ENCODE measurements at places on chromosomes 5 and 9.

DNA sequence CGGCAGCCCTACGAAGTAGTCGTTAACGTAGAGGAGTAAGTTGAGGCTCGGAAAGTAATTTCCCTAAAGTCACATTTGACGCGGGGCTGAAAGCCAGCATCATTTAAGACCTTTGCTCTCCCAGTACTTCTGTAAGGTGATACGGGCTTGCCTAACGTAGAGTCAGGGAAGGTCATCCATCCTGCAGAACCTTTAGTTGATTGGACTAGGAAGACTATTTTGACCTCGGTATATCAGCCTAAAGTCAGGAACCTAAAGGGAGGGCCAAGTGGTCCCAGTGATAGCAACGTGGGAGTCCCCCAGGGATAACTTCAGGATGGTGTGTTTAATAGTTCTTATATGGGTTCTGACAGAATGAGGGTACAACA, 657 bp downstream of the NUP214 start:
- DNase-seq = no peak

GRCh38 chr5:1663186-1663585, 136.5 kb downstream of the MRPL36 start:
- no peak for DNase-seq

- peak; percentile 77 for DNase-seq
These were observed 206.0 kb upstream of the DMRTA1 start for GRCh38 chr9:22240619-22241018.

GRCh38 chr9:72213906-72214305, 64.7 kb downstream of the GDA start:
- DNase-seq = no peak

GRCh38 chr9:77712533-77713130, 64.5 kb upstream of the GNA14 start:
- DNase-seq = peak; percentile 96

DNA sequence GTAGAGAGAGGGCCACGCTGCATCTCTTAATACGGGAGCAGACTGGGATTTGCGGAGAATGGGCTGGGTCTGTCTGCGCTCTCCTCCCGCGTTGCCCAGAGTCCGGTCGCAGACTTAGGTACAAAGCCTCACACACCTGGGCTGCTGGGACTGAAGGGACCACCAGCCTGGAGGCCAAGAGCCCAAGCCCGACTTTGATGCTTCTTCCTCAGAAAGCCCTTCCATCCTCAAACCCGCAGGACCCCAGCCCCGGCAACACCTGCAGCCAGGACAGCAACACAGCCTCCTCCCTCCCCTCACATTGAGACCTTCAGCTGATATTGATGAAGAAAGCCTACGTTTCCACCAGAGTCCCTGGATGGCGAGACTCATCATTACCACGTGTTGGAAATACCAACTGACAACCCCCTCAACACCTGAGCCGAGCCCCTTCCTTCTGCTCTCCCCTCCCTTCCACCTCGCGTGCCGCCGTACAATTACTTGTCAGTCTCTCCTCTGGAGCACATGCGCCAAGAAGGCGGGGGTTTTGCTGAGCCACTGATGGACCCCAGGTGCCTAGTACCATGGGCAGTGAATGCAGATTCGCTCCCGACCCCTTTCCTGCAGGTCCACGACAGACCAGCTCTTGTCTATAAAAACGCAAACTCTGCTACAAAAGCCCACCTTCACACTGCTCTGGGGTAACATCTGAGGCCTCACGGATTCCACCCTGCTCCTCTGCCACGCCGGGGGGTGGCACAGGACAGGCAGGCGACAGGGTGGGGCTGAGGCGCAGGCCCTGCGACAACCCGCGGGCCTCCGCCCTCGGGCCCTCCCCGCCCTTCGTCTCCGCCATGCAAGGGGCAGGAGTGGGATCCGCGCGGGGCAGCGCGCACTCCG, 841 bp downstream of the ASB6 start:
- DNase-seq = no peak

DNA sequence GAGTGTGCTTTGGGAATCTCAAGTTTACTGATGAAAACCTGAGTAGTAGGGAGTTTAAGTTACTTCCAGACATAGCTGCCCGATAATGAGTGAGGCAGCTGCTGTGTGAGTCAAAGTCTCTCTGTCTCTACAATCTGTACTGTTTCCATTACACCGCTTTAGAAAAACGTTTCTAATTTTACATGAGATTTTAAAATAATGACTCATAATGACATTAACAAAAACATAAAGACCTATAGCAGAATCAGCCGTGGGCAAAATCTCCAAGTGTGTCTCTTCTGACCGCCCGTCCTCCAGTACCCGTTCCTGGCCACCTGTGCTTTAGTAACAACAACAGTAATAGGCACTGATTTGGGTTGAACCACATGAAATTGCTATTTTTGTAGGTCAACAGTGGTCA, 69.6 kb upstream of the PRRC1 start:
- peak; percentile 75 for DNase-seq

DNA sequence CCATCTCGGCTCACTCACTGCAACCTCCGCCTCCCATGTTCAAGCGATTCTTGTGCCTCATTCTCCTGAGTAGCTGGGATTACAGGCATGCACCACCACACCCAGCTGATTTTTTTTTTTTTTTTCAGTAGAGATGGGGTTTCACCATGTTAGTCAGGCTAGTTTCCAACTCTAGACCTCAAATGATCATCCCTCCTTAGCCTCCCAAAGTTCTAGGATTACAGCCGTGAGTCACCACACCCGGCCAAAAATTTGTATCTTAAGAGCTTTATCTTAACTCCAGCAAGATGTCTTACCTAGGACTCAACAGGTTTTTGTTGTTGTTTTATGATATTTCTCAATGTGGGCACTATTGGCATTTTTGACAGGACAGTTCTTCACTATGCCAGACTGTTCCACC, 27.9 kb downstream of the LYRM7 start:
- peak; percentile 52 for DNase-seq

DNA sequence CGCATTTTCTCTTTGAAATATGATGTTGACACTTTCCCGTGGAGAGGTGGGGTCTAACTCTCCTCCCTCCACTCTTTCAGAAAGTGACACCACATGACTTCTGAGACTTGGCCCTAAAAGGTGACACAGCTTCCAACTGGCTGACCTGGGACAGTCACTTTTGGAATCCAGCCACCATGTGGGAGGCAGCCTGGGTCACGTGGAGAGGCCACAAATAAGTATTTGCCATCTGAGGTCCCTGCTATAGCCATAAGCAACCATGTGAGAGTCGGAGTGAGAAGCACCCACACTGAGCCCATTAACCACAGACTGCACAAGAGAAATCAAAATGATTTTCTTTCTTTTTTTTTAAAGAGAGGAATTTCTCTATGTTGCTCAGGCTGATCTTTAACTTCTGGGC, 4.1 kb upstream of the PHYKPL start:
- no peak for DNase-seq

DNA sequence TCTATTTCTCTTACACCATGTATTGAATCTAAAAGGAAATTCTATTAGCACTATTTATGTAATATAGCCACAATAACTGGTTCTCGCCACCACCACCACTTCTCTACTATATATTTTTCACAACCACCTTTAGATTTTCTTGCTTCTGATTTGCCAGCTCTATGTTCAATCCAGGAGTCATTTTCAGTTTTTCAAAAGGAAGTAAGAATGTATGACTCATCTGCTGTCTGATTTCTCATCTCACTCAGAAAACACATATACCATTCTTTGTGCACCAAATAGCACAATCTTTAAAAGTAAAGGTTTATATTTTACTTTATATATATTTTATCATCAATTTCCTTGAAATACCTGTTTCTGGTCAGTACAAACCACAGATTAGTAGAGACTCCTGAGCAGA, 1127.5 kb downstream of the TAF11L14 start:
- peak; percentile 5 for DNase-seq

- DNase-seq = peak; percentile 26
These were observed 109.7 kb downstream of the MLLT3 start for GRCh38 chr9:20512636-20513035.

- DNase-seq = no peak
These were observed 80.3 kb downstream of the FAM81B start for GRCh38 chr5:95471487-95471886.

- no peak for DNase-seq
These were observed 14.7 kb downstream of the ASTN2 start for GRCh38 chr9:117400171-117400570.

DNA sequence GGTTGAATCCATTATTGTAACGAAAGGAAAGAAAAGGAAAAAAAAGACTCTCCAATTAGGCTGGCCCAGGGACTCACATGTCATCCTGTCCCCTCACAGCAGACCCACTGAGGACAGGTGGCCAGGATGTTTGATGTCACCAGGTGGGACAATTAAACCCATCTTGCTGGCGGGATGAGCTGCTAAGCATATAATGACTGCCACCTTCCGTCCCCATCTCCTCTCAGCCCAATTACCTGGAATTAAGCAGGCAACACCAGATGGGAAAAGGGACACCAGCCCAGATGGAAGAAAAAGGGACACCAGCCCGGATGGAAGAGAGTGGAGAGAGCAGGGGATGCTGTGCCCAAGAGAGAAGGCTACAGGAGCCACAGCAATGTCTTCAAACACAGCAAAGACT, 116.6 kb upstream of the SARDH start:
- no peak for DNase-seq

DNA sequence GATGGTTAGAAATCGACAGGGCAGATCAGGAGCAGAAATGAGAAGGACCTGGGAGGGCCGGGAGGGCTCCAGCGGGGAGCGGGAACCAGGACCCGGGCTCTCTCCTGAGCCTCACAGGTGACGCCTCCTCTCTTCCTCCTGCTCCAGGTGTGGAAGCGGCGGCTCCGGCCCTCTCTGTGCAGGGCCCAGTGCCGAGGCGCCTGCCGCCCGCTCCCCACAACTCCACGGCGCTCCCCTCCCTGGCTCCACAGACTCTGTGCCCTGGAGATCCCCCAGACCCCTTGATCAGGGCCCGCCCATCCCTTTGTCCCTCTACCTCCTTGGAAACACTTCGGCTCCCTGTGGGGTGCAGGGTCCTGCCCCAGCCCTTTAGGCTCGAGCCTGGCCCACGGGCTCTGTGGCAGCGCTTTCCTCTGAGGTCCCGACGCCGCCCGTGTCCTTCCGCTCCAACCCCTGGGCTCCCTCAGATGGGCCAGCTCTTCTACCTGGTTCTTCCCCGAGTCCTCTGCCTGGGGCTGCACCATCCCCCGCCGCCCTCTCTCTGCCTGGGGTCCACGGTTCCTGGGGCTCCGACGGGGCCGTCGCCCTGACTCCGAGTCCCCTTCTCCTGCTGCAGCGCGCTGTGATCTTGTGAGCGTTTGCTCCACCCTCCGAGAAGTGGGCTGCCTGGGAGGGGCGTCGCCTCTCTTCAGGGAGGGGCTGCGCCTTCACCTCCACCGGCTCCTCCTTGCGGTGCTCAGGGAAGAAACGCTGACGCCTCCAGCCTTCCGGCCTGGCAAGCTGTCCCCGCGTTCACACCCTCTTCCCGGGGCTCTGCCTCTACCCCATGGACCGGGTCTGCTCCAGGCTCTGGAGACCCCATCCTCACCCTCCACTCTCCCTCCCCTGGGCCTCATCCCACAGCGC, 22.4 kb upstream of the SLC6A3 start:
- DNase-seq = no peak

- no peak for DNase-seq
These were observed 8.9 kb downstream of the TSSK1B start for GRCh38 chr5:113425909-113426308.

GRCh38 chr5:15691521-15691920, 191.5 kb downstream of the FBXL7 start:
- peak; percentile 36 for DNase-seq

GRCh38 chr5:82794876-82795275, 282.3 kb downstream of the TMEM167A start:
- no peak for DNase-seq

GRCh38 chr5:39623291-39623865, 198.6 kb upstream of the DAB2 start:
- DNase-seq = no peak

DNA sequence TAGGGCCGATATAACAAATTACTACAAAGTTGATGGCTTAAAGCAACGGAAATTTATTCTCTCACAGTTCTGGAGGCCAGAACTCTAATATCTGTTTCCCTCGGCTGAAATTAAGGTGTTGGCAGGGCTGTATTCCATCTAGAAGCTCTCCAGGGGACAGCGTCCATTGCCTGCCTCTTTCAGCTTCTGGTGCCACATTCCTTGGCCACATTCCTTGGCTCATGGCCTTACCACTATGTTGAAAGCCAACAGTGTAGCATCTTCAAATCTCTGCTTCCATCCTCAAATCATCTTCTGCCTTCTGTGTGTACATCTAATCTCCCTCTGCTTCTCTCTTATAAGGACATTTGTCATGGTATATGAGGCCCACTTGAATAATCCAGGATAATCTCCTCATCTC, 17.2 kb downstream of the FGF10 start:
- DNase-seq = no peak

GRCh38 chr9:80875947-80876346, 813.4 kb downstream of the TLE1 start:
- DNase-seq = no peak

- no peak for DNase-seq
These were observed 61.2 kb upstream of the SLC25A51 start for GRCh38 chr9:37965116-37965515.

DNA sequence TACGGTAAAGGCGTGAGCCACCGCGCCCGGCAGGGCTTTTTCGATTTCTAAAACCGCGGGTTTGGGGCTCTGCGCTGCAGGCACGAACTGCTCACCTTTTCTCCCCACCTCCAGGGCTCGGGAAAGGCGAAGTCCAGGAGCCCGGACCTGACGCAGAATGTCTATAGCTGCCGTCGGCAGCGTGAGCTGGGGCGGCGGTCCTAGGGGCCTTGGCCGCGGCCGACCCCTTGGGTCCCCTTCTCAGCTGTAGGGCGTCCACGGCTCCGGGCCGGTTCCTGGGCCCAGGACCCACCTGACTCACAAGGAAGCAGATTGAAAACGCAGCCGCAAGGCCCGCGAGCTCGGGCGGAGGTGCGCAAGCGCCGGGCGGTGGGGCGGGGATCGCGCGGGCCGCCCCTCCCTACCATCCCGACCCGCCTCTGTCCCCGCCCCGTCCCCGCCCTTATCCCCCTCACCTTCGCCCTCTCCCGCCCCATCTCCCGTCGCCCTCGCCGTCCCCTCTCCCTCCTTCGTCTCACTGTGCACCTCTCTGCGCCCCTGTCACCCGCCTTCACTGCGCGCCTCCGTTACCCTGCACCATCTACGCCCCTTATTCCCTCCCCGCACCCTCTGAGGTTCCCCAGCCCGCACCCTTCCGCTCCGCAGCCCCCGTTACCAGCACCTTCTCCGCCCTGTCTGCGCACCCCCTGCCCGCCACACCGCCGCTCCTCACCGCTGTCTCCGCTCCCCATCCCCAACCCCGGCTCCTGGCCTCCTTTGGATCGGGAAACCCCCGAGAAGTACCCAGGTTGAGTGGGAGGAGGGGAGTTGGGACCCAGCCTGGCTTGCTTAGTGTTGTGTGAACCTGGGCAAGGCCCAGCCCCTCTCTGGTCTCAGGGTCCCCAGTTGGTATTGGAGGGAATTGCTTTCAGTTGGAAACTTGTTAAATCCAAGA, at the start of gene HDHD3:
Gene HDHD3, minus strand, starts transcription at position 353 of the 934 bp plus-strand sequence. CDS start 2,632 bp downstream, outside the sequence.
- peak; percentile 73 for DNase-seq
